Right cardiac atrium (tissue), 5 donors: ENCODE measurements at places on chromosomes 4 and X.
A peak's percentile ranks its signal among the peaks of the same experiment; 100 is the strongest.

DNA sequence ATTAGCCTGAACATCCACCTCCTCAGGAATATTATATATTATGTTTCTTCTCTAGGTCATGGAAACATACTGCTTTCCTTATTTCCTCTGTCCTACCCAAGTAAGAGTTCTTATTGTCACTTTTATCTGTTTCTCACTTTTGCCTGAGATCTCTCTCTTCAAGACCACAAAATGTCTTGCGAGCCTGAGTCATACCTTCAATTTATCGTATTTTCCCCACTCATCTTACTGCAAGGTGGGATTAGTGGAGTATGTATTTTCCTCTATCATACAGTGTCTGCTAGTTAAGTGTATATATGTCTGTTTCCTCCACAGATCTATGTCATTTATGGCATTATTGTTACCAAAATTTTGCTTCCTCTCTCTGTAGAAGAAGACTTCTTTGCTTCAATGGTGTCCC lies 124.5 kb downstream of the EIF4E start:
- no peak for DNase-seq

DNA sequence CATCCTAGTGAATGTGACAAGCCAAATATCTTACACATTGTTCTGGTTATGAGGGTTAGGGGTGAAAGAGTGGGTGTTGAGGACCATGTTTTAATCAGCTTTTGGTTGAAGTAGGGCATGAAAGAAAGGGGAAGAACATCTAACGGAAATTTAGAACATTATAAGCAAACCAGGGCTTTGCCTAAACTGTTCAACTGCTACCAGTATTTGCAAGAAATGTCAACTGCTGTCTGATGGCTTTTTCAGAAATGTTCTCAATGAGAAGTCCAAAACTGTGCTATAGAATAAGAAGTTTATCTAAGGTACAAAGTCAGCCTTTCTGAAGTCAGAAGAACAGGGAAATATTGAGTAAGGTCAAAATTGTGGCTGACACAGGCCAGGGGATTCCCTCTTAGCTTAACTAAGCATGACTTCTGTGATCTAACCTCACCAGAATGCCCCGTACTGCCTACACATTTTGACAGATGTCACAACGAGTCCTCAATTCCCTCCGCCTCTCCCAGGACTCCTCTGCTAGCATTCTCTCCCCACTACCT lies 67.1 kb downstream of the DTHD1 start:
- DNase-seq = no peak

DNA sequence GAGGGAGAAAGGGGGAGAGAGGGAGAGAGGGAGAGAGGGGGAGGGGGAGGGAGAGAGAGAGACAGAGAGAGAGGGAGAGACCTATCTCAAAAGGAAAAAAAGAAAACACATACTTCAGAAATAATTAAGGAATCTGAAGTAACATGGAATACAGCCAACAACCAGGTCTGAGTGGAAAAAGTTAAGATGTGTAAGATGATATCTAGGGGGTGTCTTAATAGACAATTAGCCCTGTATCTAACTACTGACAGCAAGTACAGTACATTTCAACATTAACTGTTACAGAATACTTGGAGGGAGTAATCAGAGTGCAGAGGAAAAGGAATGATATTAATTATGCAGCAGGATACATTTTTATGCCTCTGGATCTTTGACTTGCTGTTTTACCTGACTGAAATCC lies 22.4 kb downstream of the NUP54 start:
- no peak for DNase-seq

- no peak for DNase-seq
Observed at GRCh38 chrX:64338296-64338695, 57.0 kb downstream of the MTMR8 start.

GRCh38 chr4:5707778-5708448 lies 446 bp downstream of the EVC2 start:
- DNase-seq = peak; percentile 56

DNA sequence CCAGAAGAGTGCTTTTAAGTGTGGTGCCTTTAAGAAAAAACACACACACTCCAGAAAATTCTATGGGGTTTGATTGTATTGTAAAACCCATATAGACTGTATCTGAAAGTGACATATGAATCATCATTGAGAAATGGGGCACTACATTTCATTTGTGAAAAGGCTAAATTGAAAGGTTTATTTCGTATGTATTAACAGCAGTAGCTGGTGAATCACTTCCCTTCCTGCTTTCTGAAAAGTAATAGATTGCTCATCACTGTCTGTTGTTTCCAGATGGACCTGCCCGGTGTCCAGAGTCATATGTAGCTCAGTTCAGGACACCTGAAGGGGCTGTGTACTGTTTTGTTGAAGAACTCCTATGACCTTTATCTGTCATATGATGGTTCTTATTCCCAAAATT lies 28.1 kb upstream of the HPRT1 start:
- no peak for DNase-seq

DNA sequence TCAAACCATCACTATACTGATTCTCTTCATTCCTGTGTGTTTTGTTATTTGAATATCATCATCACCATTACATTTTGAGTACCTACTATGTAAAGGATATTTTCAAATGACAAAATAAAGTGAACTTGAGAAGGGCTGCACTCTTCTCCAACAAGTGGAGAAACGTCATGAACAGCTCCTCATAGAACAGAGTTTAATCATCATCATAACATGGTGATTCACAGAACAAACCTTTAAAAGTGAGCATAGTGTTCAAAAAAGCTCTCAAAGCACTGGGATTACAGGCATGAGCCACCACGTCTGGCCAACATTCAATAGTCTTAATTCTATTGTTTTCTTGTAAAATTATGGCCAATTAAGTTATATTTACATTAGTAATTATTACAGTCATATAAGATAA lies 993.9 kb downstream of the PDHA2 start:
- no peak for DNase-seq

DNA sequence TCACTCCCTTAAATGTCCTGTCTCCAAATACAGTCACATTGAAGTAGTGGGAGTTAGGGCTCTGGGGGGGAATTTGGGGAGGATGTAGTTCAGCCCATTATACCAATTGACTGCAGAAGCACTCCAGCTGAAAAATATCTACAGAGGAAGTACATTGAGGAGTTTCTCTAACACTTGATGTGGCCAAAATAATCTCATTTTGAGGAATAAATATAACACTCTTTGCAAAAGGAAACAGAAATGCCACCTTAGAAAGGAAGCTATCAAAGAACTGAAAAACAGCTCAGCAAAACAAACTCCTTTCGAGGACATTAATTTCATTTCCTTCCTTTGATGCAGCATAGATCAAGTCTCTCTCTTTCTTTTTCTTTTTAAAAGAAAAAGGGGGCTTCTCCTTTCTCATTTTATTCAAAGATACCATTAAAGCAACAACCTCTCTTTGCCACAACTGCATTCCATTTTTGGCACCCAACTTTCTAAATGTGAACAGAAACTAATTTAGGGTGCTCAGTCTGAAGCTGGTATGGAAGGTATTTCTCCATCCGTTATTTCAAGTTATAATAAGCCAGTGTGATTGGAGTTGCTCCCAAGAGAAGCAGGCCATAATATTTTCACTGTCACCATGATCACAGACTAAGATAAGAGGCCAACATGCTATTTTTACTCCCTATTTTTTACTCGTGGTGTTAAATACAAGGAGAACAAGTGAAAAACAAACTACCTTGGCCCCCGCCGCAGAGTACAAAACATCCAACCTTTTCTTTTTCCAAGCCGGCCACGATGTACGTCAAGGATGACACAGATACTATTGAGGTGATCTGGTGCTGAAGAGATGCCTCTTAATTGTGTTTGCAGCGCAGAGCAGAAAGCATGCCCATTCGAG lies 230.4 kb upstream of the GATB start:
- DNase-seq = no peak

- DNase-seq = no peak
Observed at GRCh38 chrX:133369065-133369464, 46.2 kb downstream of the GPC4 start.
